ENCODE measurements at places on chromosomes 11 and 22.

DNA sequence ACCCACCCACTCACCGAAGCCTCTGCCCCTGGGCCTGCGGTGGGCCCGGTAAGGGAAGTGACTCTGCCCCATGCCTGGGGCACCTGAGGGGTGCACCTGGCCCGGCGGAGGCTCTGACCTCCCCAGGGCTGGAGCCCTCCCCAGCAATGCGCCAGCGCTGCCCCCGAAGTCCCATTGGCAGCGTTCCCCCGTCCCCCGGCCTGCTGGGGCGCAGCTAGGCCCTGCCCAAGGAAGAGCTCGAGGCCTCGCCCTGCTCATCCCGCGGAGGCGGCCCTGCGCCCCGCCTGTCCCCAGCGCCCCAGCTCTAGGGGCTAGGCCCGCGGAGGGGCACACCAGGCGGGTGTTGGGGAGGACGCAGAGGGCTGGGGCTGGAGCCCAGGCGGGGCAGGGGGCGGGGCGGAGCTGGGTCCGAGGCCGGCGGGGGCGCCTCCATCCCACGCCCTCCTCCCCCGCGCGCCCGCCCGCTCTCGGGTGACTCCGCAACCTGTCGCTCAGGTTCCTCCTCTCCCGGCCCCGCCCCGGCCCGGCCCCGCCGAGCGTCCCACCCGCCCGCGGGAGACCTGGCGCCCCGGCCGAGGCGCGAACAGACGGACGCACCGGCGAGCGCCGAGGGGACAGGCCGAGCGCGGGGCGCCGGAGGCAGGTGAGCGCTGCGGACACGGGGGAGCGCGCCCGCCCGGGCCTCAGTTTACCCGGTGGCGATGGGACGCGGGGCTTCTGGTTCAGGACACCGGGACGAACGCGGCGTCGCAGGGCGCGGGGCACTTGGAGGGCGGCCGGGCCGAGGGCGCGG, at the start of gene EPS8L2:
Gene EPS8L2 (plus strand): TSS at position 586 of the 793 bp plus-strand sequence. CDS start 3,177 bp downstream, outside the sequence.
- DNase-seq, result no peak

DNA sequence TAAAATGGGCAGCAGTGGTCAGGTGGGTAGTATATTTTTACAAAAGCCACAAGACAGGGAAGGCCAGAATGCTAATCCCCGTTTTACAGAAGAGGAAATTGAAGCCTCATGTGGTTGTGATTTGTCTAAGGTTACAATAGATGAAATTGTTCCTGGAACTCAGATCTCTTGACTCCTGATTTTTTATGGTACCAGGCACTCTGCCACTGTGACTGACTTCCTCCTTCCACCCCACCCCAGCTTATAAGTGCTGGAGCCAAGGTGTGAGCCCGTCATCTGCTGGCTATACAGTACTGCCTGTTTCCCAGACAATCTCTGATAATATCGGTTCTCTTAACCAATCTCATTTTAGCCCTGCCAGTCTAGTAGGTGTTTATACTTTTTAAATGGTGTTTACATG, 1.9 kb downstream of the SLC5A1 start:
- DNase-seq, result no peak

DNA sequence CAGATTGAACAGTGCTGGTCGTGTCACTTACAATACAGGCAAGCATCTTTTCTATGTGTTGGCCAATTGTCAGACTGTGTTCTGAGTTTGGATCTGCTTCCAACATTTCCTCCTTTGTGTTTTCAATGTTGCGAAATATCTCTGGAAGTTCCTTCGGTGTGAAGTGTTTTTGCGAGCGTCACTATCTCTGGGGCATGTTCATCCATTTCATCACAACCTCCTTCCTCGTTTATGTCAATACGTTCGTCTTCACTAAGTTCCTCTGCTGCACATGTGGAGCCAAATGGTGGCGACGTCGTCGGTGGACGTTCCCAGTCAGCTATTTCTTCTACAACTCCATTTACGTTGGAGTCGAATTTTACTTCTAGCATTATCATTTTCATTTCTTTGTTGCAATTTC, 100.2 kb upstream of the LMO1 start:
- no peak for DNase-seq

GRCh38 chr11:74232311-74232950, 61.3 kb downstream of the PPME1 start:
- no peak for DNase-seq

- DNase-seq, result no peak
Measured at GRCh38 chr11:17673951-17674350, 45.4 kb upstream of the MYOD1 start.

DNA sequence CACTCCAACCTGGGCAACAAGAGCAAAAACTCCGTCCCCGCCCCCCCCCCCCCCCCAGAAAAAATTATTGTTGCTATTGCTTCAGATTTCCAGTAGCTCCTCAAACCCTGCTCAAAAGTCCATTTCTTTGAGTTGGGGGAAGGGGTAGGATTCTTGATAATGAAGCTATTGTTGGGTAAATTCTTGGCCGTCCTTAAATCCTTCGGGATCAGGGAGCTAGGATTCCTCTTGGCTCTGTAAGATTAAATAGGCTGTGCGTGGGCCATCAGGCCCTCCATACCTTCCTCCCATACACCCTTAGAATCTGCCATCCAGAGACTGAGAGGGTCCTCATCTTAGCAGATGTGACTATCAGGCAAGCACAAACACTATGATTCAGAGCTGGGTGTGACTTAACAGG, 16.4 kb downstream of the YWHAH start:
- no peak for DNase-seq

GRCh38 chr11:112650527-112650926, 310.7 kb upstream of the NCAM1 start:
- no peak for DNase-seq

- no peak for DNase-seq
Measured at GRCh38 chr11:68688881-68689280, 4.5 kb downstream of the GAL start.

- DNase-seq, result no peak
Measured at GRCh38 chr11:125202362-125202880, 37.9 kb downstream of the PKNOX2 start.

- DNase-seq, result no peak
Measured at GRCh38 chr11:65499713-65500386, 1.0 kb downstream of the MALAT1 start.

DNA sequence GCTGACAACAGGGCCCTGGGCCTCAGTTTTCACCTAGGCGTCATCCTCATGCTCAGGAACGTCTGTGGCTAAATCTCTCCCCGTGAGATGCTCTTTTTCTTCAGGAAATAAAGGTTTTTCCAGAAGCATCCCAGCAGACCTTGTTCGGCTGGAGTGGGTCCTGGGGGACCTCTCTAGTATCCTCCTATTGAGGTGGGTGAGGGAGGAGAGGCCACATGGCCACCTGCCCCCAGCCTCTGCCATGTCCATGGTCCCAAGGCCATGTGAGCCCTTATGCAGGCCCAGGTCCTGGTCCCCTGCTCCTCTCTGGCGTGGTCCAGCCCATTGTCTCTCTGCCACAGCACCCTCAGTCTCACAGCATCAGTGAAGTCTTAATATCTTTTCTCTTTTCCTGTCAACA, 22.0 kb downstream of the ALG12 start:
- no peak for DNase-seq

DNA sequence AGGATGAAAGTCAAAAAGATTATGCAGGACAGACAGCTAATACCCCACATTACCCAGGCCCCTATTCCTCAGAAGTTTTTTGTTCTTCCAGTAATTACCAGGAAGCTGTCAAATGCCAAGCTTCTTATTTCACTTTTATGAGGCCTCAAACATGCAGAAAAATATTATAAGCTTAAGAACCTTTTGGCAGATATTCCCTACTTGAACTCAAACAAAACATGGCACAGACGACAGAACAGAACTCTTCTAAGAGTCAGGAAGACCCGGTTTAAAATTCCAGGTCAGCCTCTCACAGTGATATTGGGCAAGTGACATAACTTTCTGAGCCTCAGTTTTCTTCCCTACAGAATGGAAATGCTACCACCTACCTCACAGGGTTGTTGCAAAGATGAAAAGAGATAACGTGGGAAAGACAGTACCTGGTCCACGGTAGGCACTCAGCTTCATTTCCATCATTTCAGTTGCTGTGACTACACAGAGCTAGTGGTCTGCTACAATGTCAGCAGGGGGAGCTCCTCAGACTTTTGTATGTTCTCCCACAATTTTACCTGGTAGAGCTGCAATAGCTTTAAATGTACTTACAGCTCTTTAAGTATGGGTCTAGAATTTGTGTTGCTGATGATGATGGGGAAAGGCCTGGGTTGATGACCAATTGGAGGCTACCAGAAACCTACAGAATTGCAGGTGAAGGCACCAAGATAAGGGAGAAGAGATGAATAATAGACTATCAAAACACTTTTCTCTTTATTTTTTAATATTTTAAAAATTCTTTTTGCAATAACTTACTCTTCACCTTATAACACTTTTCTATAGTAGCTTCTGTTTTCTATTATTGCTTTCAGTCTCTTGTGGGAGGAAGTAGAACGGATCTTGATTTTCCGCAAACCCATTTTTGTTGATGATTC, 98.3 kb upstream of the CHRM4 start:
- DNase-seq, result peak; percentile 55

DNA sequence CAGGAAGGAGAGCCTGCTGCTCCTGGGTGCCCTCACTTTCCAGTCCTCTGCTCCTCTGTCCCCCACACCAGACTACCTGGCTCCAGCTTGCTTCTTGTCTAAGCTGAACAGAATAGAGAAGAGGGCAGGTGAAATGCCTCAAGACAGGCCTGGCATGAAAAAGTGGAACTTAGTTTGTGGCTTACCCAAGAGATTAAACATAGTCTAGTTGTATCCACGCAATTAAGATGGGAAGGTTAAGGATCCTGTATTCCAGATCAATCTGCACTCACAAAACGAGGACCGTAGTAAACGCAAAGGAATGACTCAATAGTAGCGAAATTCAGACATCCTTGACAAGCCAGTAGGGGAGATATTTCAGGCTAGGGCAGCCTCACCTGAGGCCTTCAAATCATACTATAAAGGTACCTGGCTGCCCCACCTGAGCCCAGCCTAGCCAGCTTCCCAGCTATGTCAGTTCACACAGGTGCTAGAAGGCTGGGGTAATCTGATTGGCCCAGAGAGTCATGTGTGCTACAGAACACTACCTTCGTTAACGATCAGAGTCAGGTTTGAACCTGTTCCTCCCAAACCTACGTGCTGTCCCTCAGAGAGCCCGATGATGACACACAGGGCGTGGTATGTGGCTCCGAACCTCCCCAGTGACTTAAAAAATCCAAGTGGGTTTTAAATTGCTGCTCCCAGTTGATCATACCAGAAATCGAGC, 46.5 kb downstream of the AHNAK start:
- no peak for DNase-seq

GRCh38 chr11:20770414-20770946, 101.1 kb downstream of the NELL1 start:
- DNase-seq, result no peak

DNA sequence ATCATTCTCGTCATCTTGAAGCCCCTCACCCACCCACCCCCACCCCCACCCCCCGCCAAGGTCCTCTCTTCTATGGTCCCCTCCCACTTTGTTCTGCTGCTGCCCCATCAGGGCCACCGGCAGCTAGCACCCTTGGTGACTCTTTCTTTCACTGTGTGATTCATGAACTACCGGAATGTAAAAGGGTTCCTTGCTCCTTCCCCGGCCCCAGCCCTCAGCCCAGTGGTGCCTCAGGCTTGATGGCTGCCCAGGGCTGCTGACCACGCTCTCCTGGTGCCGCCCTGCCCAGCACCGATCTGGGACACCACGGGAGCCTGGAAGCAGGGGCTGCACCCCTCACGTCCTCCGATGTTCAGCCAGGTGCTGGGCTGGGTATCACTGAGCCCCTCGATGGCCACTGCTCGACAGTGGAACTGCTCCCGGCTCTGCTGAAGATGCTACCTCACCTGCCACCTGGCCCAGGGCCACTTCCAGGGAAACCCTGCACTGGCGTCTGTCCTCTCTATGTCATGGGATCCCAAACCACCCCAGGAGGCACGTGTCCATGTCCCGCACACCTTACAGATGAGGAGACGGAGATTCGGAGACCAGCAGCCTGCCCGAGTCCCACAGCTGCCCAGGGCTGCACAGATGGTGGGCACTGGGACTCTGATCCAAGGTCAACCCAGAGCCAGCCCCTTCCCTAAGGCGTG, 39.7 kb downstream of the IGLL5 start:
- no peak for DNase-seq

GRCh38 chr11:66465373-66466224, 1.1 kb upstream of the PELI3 start:
- DNase-seq, result no peak

GRCh38 chr11:126135235-126136176, 72.8 kb upstream of the CDON start:
- no peak for DNase-seq

GRCh38 chr11:105005451-105005845, 17.5 kb downstream of the CASP5 start:
- no peak for DNase-seq

GRCh38 chr11:69017951-69018350, 4.9 kb upstream of the MRGPRF start:
- DNase-seq, result no peak

DNA sequence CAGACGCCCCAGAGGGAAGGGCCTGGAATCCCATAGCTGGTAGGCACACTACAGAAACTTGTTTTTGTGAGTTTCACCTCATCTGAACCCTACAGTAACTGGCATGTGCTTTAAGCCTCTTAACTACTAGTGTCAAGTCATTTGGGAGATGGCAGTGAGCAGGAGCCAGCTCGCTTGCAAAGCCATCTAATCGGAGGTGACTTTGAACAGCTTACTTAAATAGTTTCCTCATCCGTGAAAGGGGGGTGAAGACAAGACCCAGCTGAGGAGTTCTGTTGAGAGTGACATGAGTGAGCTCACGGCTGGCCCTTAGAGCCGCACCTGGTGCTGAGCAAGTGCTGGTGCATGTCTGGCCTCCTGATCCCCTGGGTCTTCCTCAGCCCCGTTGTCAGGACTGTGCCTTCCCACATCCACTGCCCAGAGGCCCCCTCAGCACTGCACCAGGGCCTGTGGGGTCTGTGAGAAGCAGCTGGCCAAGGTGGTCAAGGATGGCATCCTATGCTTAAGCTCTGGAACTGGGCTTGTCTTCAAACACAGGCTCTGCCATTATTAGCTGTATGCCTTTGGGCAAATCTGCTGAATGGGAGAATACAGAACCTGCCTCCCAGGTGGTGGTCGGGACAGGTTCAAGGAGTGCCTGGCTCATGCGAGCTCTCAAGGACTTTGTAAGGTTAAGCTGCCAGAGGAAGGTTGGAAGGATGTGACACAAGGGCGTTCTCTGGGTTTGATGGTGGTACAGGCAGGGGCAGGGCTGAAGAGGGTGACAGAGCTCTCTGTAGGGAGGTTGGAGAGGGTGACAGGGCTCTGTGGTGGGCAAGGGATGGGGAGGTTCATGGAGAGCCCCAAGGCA, 27.3 kb downstream of the INCENP start:
- no peak for DNase-seq
